BE2C (cell line): ENCODE measurements at places on chromosomes 7 and 10.

GRCh38 chr10:5585517-5586206 lies 60.9 kb downstream of the CALML3 start:
- DNase-seq: no peak

- DNase-seq: peak; percentile 30
Measured at GRCh38 chr7:140176122-140176701, 571 bp downstream of the KDM7A start.

- no peak for DNase-seq
Measured at GRCh38 chr7:80918399-80918798, 452 bp downstream of the SEMA3C start.

- DNase-seq: no peak
Measured at GRCh38 chr10:63114031-63114814, 18.9 kb upstream of the NRBF2 start.

GRCh38 chr10:61899069-61899531 lies 2.4 kb upstream of the ARID5B start:
- DNase-seq: no peak

DNA sequence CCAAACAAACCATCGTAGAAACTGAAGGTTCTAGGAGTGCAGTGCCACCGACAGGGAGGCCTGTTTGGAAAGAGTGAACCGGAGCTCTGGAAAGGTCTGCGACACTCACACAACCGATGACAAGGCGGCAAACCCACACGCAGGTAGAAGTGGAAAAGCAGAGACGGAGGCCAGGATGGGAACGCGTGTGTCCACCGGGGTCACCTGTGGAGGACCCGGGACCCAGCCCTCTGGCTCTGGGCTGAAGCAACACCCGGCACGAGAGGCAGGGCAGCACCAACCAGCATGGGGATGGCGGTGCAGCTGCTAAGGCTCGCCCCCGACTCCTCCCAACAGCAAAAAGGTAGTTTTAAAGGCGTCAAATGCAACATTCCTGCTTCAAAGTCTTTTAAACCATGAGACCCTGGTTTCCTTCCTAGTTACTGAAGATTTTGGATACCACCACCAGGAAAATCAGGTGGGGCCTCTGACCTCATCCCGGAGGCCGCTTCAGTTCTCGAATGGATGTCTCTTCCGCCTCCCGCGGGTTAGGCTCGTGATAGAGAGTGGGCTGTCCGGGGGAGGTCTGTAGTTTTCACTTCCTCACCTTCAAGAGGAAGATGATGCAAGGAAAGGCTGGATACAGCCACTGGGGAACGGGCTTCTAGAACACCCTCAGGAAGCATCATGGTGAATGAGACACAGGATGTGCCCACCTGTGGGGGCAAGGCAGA lies 115.5 kb downstream of the SMURF1 start:
- no peak for DNase-seq

GRCh38 chr7:83643012-83643411 lies 5.9 kb downstream of the SEMA3E start:
- DNase-seq: no peak

DNA sequence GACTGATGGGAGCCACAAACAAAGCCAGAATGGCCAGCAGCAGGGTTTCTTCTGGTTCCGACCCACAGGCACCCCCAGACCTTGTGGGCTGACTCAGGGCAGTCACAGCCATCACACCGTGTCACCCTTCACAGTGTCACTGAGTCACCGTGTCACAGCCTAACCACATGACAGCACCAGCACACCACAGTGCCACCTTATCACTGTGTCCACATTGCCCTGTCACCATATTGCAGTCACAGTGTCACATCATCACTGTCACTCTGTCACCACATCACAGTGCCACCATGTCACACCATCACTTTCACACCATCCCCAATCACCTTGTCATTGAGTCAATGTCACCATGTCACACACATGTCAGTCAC lies 77.0 kb downstream of the OAT start:
- DNase-seq: no peak

- DNase-seq: no peak
Measured at GRCh38 chr7:4958477-4959301, at the start of gene MMD2. MMD2 (minus strand) TSS chr7:4959187; CDS start chr7:4959017, 170 bp downstream.

DNA sequence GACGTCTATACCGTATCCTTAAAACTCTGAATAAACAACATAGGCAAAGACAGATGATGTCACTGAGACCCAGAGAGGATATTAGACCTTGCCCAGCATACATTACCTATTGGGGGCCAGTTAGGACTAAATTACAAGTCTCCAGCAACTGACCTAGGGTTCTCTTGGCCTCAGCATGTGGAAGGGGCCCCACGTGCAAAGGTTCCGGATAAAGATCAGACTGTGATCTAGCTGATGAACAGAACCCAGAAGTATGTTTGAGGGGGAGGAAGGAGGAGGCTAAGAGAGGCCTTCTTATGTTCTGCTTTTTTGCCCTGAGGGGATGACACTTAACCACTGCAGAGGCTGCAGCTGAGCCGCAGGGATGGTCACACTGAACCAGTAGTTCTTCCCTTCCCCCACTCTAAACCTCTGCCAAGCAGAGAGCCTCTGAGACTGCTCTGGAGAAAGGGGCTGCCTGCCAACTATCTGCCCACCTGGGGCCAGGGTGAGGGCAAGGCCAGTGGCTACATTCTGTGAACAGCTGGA lies 24.0 kb upstream of the KMT2C start:
- peak; percentile 58 for DNase-seq

GRCh38 chr7:137074391-137075030 lies 206.1 kb downstream of the CHRM2 start:
- no peak for DNase-seq

DNA sequence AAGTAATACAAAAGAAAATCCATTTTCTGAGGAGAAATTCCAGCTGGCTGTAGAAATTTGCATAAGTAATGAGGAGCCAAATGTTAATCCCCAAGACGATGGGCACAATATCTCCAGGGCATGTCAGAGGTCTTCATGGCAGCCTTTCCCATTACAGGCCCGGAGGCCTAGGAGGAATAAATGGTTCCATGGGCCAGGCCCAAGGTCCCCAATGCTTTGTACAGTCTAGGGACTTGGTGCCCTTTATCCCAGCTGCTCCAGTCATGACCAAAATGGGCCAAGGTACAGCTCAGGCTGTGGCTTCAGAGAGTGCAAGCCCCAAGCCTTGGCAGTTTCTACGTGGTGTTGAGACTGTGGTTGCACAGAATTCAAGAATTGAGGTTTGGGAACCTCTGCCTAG lies 182.5 kb downstream of the GPR158 start:
- DNase-seq: no peak

DNA sequence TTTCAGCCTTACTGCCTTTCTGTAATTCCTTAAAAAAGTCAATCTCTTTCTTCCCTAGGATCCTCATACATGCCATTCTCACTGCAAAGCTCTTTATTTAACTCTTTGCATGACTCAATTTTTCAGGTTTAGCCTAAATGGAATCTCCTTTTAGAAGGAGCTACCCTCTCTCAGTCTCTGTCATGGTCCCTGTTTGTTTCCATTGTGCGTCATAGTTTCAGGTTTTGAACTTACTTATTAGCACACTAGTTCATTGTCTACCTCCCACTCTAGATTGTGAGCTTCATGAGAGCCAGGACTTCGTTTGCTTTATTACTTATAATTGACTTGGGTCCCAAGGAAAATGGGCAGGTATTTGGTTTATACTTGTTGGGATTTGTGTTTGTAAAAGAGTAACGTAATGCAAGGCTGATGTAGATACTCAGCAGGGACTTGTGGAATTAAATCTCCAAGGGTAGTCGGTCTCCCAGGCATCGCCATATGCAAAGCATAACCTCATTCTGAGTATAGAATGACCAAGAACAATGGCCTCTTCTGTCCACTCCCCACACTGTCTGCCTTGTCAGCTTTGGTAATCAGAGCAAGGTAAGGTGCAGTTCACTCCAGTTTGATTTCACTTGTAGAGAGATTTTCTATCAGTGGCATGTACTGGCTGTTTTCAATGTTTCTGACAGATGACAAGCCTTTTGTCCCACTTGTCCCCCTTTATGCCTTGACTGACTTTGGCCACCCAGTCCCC lies 252.0 kb downstream of the SORCS3 start:
- DNase-seq: no peak

DNA sequence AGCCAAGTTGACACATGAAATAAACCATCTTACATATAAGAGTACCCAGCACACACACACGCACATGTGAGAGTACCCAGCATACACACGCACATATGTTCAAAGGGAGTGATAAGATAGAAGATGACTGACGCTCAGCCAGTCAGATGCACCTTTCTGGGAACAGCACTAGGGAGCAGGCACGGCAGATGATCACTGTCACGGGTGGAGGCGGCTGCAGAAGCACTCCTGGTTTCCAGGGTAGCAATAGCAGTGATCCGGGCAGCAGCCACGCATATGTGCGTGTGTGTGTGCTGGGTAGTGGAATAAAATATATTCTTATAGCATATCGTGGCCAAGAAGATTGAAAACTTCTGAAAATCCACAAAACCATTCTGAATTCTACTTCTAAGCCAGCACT lies 85.8 kb upstream of the NAMPT start:
- no peak for DNase-seq

GRCh38 chr7:43576241-43576640 lies 6.7 kb upstream of the STK17A start:
- DNase-seq: no peak

- no peak for DNase-seq
Measured at GRCh38 chr10:102624751-102625645, 19.3 kb upstream of the TRIM8 start.

DNA sequence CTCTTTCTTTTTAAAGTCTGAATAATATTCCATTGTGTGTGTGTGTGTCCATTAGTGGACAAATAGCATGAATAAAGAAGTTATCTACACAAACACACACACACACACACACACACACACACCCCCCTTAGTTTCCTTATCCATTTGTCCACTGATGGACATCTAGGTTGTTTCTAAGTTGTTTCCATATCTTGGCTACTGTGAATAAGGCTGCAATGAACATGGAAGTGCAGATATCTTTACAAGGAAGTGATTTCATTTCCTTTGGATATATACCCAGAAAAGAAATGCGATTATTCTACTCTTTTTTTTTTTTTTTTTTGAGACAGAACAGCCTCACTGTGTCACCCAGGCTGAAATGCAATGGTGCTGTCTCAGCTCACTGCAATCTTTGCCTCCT lies 113.5 kb downstream of the MBL2 start:
- no peak for DNase-seq

GRCh38 chr10:35413985-35414861 lies 77.9 kb downstream of the CCNY start:
- DNase-seq: no peak

GRCh38 chr7:131933751-131934289 lies 377.4 kb upstream of the PODXL start:
- no peak for DNase-seq

- DNase-seq: no peak
Measured at GRCh38 chr10:28367929-28368484, 65.1 kb upstream of the MPP7 start.

DNA sequence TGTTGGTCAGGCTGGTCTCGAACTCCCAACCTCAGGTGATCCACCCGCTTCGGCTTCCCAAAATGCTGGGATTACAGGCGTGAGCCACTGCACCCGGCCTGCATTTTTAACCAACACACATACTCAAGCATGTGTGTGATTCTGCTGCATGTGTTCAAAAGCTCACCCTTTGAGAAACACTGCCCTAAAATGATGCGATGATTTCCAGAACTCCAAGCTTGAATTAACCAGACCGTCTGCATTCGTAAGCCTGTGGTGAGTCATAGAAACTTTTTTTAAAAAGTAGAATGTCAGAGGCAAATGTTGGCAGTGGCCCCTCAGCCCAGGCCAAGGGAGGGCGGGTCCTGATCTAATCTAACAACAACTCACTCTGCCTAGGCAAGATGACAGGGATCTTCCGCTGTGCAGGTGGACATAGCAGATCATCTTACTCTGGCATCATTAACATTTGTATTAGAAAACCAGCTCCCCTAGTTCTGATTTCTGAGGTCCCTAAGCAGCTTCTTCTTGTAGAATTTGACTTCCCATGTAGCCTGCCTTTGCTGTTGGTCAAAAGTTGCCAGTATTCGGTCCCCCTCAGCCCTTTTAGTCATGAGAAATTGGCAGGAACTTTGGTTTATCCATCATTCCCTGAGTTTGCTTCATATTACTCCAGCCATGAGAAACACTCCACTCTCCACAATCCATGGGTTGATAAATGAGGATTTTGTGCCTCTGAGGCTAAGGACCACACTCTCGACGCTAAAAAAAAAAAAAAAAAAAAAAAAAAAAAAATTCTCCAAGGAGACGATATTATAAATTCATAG lies 190.4 kb downstream of the SKIDA1 start:
- DNase-seq: peak; percentile 63

DNA sequence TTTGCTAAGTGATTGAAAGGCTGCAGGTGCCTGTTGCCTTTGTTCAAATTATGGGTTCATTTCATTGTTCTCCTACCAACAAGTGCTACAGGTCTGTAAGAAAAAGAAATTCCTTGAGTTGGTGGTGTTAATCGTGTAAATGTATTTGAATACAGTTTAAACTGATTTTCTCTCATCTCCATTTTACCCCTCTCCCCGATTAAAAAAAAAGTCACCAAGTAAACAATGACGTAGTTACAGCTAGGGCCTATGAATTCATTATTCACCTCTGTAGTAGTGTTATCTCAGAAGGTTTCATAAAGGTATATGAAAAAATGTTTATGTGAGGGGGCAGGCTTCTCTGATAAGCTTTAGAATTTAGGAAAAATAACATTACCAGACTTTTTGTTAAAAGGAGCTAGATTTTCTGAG lies 1.1 kb downstream of the REEP3 start:
- no peak for DNase-seq
